ENCODE measurements at places on chromosomes 3 and 15. TPM values are rescaled to one million over a fixed set of nuclear protein-coding genes. Genes with fewer than 3 reads are reported as not detected.

The EPHA3 gene
- polyA plus RNA-seq, result 0.38 TPM

The IL16 gene
- 3.1 TPM for polyA plus RNA-seq

The NOP10 gene
- 276 TPM for polyA plus RNA-seq

The NIT2 gene
- 35.8 TPM for polyA plus RNA-seq

The CYP1A2 gene
- polyA plus RNA-seq, result 0.06 TPM

The ZNF80 gene
- polyA plus RNA-seq, result 0.05 TPM
